ENCODE measurements at places on chromosomes 2 and 18.

DNA sequence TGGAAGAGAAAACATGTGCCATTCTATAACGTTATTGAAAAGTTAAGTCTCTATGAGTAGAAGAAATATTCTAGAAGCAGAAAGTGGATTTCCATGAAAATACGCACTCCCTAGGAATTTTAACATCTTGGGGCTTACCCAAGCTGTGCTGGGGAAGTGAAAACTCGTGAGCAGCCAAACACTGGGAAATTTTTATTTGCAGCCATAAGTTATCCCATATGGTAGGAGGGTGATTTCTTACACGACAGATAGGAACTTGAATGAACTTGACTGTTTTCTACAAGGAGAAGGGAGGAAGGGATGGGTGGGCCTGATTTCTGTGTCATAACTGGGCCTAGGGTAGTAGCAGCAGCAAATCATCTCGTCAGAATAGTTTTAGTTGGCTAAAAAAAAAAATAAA lies 272.6 kb downstream of the ETAA1 start:
- DNase-seq = no peak

DNA sequence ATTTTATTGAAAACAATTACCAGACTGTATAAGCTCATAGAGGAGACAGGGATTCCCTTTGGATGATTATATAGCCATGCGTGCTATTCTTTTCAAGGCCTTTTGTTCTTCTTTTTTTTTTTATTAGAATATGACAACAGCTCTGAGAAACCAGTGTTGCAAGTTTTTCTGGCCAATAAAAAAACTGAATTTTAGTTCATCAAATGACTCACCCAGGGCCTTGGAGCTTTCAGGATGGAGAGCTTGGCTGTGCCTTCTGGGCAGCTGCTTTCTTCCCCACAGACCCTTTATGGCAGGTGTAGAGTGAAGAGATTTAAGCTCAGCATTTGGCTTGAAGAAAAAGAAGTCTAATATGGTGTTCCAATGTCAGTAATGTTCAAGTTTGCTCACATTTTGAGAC lies 497.9 kb upstream of the FANCL start:
- DNase-seq = no peak

GRCh38 chr2:210686401-210686800 lies 130.0 kb downstream of the CPS1 start:
- no peak for DNase-seq

DNA sequence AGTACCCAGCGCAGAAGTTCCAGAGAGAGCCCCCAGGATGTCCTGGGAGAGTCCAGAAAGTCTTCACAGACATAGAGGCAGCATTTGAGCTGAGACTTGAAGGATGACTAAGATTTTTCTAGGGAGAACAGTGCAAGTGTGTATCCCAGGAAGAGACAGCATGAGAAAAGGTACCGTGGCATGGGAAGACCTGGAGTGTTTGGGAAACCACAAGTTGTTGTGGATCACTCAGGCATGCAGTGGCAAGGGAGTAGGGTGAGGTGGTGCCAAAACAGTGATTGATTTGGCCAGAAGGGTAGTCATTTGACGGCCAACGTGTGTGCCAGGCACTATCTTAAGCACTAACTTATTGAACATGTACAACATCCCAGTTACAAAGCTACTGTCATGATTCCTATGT lies 24.5 kb upstream of the KCNK3 start:
- DNase-seq = no peak

GRCh38 chr2:235678712-235679111 lies 184.9 kb downstream of the AGAP1 start:
- DNase-seq = no peak

DNA sequence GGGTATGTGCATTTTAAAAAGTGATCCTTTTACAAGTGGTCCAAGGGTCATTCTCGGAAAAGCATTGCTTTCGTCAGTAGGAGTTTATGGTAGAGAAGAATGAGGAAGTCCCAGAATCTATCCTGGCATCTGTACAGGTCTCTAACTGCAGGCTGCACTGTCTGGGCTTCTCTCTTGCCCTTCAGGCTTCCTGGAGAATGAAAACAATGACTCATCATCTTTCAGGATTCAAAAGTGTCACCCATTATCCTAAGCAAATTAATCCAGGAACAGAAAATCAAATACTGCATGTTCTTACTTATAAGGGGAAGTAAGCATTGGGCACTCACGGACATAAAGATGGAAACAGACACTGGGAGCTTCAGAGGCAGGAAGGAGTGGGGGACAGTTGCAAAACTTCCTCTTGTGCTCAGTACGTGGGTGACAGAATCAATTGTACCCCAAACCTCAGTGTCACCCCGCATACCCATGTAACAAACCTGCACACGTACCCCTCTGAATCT lies 60.2 kb upstream of the TXNDC2 start:
- no peak for DNase-seq
